ENCODE measurements at places on chromosomes 16 and 17.

- DNase-seq: peak; percentile 6
Observed at GRCh38 chr16:81237282-81237681, 1.2 kb upstream of the BCO1 start.

DNA sequence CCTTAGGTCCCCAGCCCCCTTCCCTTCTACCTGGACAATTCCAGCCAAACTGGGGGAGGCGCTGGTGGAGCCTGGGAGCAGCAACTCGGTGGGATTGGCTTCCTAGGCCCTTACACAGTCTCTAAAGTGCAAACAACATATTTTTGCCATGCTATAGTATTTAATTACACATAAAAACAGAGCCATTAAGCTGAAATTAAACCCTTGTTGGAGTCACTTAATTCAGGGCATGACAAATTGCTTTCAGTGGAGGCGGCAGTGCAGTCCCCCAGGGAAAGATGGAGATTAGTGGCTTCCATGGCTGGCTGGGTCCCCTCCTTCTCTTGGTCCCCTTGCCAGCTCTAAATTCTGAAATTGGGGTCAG, 17.3 kb downstream of the IGFBP4 start:
- DNase-seq: no peak

DNA sequence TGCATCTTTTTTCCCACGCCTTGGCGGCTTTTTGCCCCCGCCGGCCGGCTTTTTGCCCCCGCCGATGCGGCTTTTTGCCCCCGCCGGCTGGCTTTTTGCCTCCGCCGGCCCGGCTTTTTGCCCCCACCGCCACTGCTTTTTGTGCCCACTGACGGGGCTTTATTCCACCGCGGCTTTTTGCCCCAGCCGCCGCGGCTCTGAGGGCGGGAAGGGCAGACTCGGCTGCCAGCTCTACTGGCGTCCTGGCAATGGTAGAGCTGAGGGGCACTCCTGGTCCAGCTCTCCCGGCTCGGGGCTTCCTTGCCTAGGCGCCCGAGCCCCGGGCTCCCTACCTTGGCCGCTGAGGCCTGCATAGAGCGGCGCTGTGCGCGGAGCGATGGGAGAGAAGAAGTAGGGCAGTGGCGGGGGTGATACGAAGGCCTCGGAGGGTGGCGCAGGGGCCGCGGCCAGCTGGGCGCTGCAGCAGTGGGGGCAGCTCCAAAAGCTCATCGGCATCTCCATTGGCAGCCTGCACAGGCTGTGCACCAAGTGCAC, 591.4 kb downstream of the TP53TG3F start:
- no peak for DNase-seq

DNA sequence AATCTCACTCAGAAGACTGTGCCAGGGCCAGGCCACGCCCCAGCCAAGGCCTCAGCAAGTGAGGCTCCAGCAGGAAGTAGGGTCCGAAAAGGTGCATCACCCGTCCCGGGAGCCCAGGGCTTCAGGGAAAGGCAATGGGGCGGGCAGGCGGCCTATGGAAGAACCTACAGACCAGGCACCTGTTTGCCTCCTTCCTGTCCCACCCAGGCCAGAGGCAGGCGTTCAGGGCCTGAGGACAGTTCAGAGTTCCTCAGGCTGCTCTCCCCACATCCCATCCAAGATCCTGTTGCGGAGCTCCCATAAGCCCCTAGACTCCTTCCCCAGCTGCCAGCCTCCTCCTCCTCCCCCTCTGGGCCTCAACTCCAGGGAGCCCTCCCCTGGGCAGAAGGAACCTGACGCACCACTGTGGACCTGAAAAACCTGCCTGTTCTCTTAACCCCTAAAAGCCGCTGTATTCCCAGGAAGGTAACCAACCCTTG, 2.3 kb downstream of the CLUH start:
- no peak for DNase-seq

DNA sequence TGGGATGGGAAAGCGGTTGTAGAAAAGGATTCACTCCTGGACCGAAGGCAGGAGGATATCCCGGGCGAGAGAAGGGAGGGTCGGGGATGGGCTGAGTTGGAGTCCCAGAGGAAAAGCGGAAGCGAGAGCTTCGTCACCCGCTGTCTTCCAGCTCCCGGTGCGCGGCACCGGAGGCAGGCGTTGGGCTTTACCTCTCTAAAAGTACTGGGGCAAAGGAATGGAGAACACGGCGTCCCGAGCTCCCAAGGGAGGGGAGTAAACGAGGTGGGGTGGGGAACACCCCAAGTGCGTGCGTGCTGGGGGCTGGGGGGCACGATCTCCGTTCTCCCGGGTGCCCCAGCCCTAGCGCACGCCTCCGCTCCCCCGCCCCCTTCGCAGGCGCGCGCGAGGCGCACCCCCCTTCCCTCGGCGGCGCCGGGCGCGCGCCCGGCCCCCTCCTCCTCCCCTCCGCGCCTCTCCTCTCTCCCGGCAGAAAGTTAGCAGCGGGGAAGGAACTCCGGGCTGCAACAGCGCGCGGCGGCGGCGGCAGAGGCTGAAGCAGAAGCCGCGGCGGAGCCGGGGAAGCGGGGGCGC, at the start of gene HS3ST4:
Gene HS3ST4, plus strand, starts transcription at position 441 of the 573 bp plus-strand sequence.
- no peak for DNase-seq

DNA sequence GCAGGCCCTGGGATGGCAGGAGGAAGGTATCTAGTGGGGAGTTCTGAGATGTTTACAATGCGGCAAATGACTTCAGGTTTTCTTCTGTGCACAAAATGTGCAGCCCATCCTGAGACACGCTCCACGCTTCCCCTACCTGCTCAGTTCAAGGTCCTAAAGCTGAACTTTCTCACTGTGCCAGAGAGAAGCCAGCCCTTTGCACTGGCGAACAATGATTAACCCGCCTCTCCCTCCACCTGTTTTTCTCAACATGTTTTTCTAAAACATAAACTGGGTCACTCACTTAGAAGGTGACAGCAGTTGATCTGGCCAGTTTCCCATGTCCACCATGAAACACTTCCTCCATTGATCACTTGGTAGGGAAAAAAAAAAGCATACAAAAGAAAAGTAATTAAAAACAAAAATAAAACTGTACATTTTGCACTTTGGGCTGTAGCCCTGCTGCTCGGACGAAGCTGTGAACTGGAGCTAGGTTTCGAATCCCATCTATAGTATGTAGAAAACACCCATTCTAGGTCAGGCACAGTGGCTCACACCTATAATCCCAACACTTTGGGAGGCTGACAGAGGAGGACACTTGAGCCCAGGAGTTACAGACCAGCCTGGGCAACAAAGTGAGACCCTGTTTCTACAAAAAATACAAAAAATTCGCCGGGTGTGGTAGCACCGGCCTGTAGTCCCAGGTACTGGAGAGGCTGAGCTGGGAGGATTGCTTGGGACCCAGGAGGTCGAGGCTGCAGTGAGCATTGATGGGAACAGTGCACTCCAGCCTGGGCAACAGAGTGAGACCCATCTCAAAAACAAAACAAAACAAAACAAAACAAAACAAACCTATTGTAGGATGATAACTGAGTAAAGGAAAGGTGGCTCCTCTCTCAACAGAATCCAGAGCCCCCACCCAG, 6.1 kb upstream of the G6PC1 start:
- DNase-seq: no peak

- no peak for DNase-seq
Observed at GRCh38 chr16:18788828-18789514, 1.2 kb downstream of the RPS15A start.

DNA sequence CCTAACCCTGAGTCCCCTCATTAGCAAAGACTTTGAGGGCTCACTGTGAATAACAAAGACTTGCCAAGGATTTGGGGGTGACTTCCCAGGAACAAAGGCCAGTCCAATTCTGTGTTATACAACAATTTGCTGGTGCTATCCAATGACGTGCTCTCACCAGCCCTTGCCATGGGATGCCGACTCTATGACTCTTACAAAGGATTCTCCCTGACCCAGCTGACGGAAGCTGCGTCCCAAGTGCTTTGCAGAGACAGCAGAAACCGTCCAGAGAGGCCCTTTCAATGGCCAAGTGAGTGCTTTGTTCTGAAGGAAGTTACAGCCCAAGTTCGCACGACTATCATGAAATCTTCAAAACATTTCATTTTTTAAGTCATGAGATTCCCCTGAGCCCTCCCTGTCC, 345.3 kb upstream of the TNRC6C start:
- no peak for DNase-seq

DNA sequence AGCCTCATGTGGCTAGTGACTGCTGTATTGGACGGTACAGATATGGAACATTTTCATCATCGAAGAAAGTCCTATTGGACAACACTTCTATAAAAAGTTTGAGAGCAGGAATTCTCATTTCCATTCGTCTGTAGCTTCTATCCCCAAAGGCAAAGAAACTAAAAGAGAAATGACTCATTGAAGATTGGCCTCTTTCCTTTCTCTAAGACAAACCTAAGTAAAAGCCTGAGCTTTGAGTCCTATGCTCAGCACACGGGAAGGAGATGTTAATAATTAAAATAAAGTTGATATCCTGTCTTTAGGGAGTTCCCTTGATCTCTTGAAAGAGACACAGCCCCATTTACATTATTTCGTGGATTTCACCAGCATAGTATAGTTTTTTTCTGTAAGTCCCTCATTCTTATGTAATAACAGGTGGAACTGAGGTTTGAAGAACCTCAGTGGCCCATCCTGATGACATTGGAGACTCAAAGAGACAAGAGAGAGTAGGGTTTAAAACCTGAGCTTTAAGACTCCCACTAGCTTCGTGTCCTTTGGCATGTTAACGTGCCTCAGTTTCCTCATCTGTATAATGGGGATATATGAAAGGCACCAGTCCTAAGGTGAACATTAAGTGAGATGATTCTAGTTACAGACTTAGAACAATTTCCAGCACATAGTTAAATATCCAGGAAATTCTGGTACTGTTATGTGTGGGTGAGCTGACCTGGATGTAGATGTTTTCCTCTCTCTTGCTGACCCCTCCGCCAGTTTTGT, 174.0 kb downstream of the IRX3 start:
- no peak for DNase-seq

GRCh38 chr17:7442142-7442541, 2.7 kb upstream of the CHRNB1 start:
- DNase-seq: no peak

DNA sequence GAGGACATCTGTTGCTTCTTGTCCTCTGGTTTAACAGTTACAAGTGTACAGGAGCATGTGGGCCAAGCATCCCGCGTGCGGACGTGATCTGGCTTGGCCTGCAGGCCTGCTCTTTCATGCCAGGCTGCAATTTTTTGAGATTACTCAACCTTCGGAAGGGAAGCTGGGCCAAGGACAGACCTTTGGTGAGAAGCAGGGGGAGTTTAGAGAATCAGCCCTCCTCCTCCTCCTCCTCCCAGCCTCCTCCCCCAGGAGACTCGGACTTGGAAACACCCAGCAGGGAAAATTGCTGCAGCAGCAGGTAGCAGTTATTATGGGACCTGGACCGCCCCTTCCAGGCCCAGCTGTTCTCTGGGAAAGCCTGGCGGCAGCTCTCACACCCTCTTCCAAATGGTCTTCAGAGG, 5.1 kb upstream of the KLHL36 start:
- DNase-seq: no peak

GRCh38 chr16:86395477-86395876, 114.8 kb upstream of the FOXF1 start:
- DNase-seq: no peak

- no peak for DNase-seq
Observed at GRCh38 chr17:66750781-66751543, 84.0 kb upstream of the CACNG5 start.

GRCh38 chr17:82821554-82821953, 18.3 kb downstream of the ZNF750 start:
- no peak for DNase-seq

DNA sequence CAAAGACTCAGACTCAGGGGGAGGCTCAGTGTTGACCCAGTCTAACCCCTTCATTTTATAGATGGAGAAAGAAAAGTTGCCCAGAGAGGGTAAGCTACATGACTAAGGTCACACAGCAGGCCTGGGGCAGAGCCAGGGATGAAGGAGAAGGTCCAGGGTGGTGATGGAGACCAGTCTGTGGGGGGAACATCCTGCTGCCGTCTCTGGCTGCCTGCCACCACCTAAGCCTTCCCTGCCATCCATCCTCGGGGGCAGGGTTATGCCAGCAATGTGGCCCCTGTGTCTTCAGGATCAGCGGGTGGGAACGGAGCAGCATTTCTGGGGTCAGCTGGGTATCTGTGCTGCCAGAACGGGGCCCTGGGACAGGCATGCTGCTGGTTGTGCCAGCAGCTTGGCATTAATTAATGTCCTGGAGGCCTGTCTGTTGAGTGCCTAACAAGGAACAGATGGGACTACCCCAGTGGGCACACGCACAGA, 5.5 kb downstream of the DOK4 start:
- DNase-seq: no peak

- DNase-seq: no peak
Observed at GRCh38 chr17:42684929-42685556, 2.7 kb downstream of the CNTNAP1 start.

DNA sequence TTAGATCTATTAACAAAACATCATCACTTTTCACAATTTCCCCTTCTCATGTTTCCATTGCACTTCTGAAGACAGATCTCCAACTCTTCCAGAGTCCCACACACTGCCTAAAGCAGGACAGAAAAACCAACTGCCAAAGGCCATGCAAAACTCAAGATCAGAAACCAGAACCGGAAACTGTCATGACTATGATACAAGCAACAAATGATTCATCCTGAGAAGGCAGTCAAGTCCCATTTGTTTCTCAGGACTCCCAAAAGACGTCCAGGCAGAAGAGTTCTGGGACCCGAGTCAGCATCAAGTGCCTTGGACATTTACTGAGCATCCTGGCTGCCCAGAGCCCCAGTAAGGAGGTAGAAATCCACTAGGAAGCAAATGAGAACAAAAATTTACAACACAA, 38.8 kb downstream of the ERN1 start:
- DNase-seq: no peak

GRCh38 chr17:62650587-62650986, 23.1 kb downstream of the MRC2 start:
- DNase-seq: no peak

Measured in amygdala (tissue), 56 donors.